Psoas muscle (tissue), 8 donors: ENCODE measurements at places on chromosomes 3 and 15. TPM values are rescaled to one million over a fixed set of nuclear protein-coding genes. Genes with fewer than 3 reads are reported as not detected.

SLC28A1 gene
- 0.49 TPM for total RNA-seq

XCR1 gene
- total RNA-seq = not detected

TAGLN3 gene
- total RNA-seq = not detected

CHAC1 gene
- total RNA-seq = 243 TPM

CPA3 gene
- 3.8 TPM for total RNA-seq

TGM5 gene
- total RNA-seq = not detected

RETNLB gene
- total RNA-seq = not detected

CACNA2D3 gene
- 6.1 TPM for total RNA-seq

LRRC15 gene
- not detected for total RNA-seq

DNAJC13 gene
- total RNA-seq = 24.7 TPM

TOP2B gene
- total RNA-seq = 73.9 TPM

GLDN gene
- total RNA-seq = 1.7 TPM

DNA sequence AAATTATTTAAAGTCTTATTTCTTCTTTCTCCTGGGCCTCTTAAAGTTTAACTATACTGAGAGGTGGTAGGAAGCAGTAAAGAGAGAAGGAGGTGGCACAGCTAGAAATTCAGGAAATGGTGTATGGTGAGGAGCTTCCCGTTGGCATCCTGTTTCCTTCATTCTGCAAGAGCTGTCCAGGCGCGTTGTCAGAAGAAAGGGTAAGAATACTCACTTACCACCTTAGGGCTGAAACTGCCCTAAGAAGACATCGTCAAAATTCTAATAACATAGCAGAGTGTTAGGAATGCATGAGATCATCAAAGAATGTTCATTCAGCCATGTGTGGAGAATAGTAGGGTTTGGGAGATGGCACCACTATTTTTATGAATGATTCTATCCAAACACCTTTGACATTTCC lies 699.6 kb downstream of the MCTP2 start:
- no peak for DNase-seq

GRCh38 chr3:20246662-20247061 lies 60.7 kb upstream of the SGO1 start:
- DNase-seq = no peak

DNA sequence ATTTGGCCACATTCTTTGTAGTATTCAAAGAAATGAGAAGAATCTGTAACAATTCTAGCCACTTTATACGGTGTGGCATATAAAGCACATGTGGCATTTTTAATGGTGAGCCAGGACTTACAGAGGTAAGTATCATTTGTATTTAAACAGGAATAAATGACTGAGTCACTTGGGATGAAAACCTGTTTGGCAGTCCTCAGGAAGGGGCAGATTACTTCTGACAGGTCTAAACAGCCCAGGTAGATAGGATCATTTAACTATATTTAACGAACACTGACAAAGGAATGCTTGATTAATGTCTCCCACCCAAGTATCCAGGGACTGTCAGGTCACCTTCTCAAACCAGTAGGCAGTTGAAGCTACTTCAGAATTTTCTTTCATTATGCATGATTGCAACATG lies 241.5 kb upstream of the SATB1 start:
- no peak for DNase-seq

- no peak for DNase-seq
Measured at GRCh38 chr3:142149673-142149992, 289 bp upstream of the TFDP2 start.

- no peak for DNase-seq
Measured at GRCh38 chr3:149975919-149976318, 5.2 kb upstream of the PFN2 start.

- DNase-seq = no peak
Measured at GRCh38 chr3:118761291-118761606, 273.4 kb downstream of the IGSF11 start.

GRCh38 chr15:81910355-81911021 lies 135.3 kb downstream of the MEX3B start:
- no peak for DNase-seq

DNA sequence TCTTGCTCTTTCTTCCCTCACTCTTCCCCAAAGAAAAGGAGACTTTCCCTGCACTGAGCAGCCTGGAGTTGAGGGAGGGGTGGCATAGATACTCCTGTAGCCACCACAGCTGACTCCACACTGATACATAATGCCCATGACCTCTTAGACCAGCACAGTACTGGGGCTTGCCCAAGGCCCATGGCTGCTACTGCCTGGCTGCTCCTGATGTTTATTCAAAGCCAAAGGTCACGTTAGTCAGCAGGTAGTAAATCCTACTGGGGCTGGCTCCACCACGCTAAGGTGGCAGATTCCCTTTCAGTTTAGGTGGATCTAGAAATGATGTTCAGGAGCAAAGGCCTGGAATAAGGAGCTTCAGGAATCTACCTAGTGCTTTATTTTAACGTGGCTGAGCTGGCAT lies 212.7 kb downstream of the C3orf38 start:
- peak; percentile 26 for DNase-seq

DNA sequence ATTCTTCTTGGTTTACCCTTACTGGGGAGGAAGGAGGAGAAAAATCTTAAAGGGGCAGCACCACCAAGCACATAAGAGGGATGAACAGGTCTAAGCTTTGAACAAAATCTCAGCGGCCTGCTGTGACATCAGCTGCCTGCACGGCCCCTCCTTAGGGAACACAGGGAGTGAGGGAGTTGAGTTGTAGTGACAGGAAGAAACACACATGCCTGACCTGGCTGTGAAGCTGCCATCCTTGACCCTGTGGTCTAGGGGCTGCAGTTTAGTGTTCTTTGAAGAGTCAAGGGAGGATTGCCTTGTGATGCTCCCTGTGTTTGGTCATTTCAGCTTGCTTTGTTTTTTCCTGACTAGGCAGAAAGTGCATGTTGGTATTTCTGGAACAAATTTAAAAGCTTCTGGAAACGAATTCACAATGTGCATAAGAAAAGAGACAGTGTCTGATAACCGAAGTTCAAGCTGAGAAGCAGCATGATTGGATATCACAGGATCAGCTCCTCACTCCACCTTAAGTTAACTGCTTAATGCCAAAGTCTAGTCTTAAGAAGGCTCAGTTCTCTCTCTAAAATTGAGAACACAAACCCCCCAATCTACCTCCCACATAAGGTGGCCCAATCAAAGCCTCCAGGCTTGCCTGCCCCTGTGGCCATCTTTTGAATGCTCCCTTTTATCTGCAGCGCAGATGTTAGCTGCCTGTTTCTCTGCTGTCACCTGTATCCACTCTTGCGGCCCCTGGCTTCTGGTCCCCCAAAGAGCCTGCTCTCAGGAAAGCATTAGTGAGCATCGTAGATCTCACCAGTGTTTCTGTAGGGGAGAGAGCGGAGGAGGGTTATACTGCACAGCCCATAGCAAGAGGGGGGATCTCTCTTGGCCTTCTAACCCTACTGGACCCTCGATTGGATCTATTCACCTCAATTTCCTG lies 82.2 kb downstream of the SCN11A start:
- DNase-seq = no peak

GRCh38 chr15:81977464-81977863 lies 68.4 kb downstream of the MEX3B start:
- DNase-seq = no peak

DNA sequence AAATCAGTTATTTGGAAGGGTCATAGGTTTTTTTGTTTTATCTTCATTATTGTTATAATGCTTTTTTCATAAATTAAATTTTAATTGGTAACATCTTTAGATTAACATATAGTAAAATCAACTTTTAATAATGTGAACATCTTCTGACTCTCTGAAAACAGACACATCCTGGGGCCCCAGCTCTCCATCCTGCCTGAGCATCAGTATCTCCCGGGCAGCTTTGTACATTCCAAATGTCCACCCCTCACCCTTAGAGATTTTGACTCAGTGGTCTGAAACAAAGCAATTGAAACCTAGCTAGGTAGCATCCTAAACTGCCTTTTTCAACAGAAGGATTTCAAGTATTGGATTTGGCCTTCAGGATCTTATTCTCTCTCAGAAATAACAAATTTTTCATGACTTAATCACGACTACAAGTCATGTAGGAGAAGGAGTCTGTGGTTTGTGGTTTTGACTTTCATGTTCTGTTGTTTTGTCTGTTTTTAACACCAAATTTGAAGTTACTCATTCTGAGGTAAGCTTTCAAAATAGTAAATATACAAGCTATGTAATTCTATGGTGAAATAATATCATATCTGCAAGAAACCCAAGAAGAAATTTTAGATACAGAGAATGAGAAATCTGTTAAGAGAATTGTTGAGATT lies 147.3 kb upstream of the UBE2E2 start:
- DNase-seq = no peak

DNA sequence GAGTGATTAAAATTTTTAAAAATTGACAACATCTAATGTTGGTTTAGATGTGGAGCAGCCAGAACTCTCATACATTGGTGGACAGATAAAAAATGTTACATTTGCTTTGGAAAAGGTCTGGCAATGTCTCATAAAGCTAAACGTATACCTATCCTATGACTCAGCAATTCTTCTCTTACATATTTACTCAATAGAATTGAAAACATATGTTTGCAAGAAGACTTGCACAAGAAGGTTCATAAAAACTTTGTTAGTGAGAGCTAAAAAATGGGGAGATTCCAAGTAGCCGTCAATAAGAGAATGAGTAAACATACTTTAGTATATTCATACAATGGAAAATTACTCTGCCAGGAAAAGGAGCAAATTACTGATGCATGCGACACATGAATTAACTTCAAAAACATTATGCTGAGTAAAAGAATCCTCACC lies 30.0 kb downstream of the MASP1 start:
- no peak for DNase-seq

DNA sequence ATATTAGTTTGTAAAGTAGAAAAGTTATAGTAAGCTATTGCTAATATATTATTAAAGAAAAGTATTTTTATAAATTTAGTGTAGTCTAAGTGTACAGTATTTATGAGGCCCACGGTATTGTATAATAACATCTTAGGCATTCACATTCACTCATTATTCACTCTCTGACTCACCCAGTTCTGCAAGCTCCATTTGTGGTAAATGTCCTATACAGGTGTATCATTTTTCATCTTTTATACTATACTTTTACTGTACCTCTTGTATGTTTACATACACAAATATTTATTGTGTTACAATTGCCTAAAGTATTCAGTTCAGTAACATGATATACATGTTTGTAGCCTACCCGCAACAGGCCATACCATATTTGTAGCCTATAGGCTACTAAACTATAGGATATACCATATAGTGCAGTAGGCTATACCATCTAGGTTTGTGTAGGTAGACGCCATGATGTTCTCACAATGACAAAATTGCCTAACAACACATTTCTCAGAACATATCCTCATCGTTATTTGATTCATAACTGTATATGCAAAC lies 246.8 kb upstream of the ALCAM start:
- no peak for DNase-seq

- peak; percentile 12 for DNase-seq
Measured at GRCh38 chr3:126130981-126131745, 47.2 kb upstream of the SLC41A3 start.

GRCh38 chr3:10744098-10744465 lies 71.9 kb upstream of the SLC6A11 start:
- DNase-seq = no peak

DNA sequence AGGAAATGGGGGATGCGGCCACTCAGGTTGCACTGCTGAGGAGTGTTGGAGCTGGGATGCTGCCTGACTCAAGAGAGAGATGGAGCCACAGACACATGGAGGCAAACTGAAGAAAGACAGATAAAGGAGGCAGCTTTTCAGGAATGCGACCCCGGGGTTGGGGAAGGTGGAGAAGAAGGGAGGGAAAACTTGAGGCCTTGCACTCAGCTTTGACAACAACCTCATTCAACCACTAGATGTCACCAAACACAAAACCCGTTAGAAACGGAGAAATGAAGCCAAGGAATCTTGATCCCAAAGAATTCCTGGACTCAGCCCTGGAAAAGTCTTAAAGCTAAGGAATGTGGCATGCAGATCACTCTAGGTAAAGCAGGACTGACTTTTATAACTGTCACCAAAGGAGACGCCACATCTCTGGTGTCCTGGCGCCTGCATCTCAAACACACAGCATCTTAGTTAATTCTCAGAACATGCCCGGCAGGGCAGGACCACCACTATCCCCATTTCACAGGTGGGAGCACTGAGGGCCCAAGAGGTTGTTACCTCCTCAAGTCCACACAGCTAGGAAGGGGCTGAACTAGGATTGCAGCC lies 59.6 kb upstream of the LMCD1 start:
- no peak for DNase-seq

DNA sequence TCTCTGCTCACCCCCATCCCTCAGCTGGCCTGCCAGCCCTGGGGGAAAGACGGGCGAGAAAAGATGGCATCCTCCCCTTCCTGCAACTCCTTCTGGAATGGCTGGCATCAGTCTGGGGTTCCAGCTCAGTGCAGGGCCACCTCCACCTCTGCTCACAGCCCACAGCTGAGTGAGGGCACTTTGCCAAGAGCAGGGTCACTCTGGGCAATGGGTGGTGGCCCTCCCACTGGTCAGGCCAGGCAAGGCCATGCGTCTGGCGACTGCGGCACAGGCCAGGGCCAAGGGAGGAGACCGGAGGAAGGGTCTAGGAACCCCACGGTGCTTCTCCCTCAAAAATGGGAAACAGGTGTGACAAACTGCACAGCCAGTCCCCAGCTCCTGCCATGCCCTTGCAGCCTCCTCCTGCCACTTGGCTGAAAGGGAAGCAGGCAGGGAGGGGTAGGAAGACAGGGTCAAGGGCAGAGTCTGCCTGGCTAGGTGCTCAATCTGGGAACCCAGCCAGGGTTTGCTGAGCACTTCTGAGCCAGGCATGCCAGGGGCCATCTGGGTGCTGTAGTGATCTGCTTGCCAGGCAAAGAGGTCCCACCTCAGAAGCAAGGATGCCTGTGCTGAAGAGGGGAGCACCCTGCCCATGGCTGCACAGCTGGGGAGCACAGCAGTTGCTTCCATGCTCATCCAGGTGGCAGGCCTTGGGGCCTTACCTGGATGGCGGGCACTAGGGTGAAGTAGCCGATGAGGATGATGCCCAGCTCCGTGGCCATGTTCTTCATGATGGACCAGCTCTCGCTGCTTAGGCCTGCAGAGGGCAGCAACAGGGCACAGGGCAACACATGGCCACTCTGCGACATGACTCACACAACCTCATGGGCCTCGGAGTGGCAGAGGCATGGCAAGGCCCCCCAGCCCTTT lies 41.2 kb downstream of the PTPN23 start:
- peak; percentile 58 for DNase-seq

- no peak for DNase-seq
Measured at GRCh38 chr15:34262362-34262761, 37.5 kb downstream of the EMC4 start.

GRCh38 chr3:150599611-150600297 lies 3.4 kb upstream of the SELENOT start:
- no peak for DNase-seq

- DNase-seq = no peak
Measured at GRCh38 chr3:15845475-15845874, 47.7 kb upstream of the ANKRD28 start.
